OCI-LY7 (cell line): ENCODE measurements at places on chromosomes 5 and 9. TPM values are rescaled to one million over a fixed set of nuclear protein-coding genes. Genes with fewer than 3 reads are reported as not detected.

The CDKN2A gene
- total RNA-seq, result 145 and 148 TPM in 2 replicates

- no peak for DNase-seq
These were observed 127.0 kb upstream of the RPS23 start for GRCh38 chr5:82405161-82405560.

- no peak for DNase-seq
These were observed 77.0 kb downstream of the GDA start for GRCh38 chr9:72226146-72226812.

DNA sequence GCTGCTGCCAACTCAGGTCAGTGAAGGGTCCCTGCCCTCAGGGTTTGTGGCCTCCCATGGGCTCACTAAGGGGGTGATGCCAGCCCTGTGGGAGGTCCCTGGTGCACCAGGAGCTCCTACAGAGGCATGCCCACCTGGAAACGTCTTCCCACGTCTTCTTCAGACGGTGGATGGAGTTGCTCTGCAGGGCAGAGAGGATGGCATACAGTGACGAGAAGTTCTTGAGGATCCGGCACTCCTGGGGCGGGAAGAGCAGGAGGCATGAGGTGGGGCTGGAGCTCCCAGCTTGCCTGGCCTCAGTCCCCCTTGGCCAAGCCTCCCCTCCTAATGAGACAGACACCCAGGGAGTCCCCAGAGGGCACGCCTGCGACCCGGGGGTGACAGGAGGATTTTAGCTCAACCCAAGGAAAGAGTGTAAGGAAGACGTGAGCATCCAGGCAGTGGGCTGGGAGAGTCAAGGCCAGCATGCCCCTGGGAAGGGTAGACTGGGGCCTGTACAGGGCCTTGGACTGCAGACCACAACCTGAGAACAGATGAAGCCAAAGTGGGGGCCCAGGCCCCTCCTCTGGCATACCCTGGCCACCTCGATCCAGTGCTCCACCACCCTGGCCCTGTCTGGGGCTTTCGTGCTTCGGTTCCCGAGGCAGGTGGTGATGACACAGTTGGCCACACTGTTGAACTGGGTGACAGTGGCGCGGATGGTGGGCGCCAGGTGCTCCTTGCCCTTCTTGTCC, 14.4 kb downstream of the RALGDS start:
- DNase-seq, result no peak

GRCh38 chr9:134304690-134305089, 21.6 kb upstream of the RXRA start:
- no peak for DNase-seq
